ENCODE measurements at places on chromosomes 1 and 21.

- DNase-seq: no peak
Observed at GRCh38 chr1:147781056-147781471, 20.7 kb upstream of the GJA5 start.

- peak; percentile 62 for DNase-seq
Observed at GRCh38 chr1:5994713-5995621, 2.7 kb upstream of the NPHP4 start.

DNA sequence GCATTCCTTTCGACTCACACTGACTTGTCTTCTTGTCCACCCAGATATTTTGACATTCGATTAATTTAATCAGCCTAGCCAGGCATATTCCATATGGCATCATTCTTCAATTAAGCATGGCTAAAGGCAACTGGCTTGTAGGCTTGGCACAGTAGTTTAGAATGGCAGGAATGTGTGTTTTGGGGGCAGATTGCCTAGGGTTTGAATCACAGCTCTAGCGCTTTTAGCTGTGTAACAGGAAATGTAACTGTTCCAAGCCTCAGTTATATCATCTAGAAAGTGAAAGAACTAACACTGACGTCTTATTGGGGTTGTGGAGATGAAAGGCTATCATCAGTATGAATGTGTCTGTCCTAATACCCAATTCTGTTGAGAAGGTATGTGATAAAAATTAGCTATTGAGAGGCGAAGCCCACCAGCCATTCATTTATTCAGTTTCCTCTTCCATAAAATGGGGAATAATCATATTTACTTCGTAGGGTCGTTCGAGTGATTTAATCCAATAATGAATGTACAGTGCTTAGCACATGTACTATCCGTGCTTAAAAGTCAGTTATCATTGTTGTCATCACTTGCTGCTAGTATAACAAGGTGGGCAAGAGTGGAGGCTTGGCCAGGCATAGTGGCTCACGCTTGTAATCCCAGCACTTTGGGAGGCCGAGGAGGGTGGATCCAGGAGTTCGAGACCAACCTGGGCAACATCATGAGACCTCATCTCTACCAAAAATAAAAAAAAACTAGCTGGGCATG is 41.6 kb upstream of the GRHL3 start:
- peak; percentile 36 for DNase-seq

- no peak for DNase-seq
Observed at GRCh38 chr1:20126041-20126805, 6.9 kb upstream of the PLA2G2D start.

GRCh38 chr1:12346483-12347151 is 116.8 kb downstream of the VPS13D start:
- no peak for DNase-seq

Measured in G401 (cell line).